ENCODE measurements at places on chromosomes 11 and 22.

DNA sequence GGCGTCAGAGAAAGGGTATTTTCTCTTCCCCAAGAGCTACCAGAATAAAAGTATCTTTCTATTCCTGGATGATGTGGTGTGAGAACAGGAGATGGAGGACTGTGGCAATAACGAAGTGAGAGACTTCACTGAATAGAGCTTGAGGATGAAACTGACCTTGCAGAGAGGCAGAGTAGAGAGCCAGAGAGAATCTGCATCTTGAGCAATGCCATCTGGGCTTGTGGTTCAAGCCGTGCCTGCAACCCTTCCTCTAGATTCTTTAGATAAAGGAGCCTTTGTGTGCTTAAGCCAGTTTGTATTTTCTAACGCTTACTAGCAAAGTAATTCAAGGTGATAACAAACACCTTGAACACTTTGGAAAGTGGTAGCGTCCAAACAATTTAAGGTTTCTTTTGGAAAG is 2.2 kb downstream of the ME3 start:
- DNase-seq, result peak; percentile 42

DNA sequence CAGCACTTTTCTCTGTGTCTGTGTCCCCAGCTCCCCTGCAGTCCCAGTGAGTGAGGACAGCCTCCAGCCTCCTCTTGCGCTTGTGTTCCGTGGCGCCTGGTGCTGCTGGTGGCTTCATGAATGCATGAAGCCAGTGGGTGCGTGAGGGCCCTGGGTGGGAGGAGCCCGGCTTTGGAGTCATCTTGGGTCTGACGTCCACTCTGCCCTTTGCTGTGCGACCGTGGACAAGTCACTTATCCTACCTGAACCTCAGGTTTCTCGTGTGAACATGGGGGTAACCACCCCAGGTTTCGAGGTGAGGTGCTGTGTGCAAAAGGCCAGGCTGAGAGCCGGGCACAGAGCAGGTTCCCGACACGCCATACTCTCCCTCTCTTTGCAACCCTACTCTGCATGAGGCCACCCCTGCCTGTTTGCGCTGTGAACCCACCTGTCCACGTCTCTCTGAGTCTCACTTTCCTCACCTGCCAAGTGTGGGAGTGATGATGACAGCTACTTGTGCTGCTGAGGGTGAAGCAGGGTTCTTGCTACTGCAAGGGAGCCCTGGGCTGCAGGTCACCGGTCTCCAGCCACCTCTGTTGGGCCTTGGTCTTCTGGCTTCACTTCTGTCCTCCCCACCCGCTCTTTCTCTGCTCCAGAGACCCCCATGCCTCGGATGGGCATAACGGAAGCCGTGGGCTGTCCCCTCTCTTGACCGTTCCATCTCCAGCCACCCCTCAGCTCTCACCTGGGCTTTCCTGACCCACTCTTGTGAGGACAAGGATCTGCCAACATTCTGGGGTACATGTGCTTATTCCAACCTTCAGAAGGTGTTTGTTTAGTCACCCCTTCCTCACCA is 537.6 kb downstream of the TBC1D22A start:
- no peak for DNase-seq

DNA sequence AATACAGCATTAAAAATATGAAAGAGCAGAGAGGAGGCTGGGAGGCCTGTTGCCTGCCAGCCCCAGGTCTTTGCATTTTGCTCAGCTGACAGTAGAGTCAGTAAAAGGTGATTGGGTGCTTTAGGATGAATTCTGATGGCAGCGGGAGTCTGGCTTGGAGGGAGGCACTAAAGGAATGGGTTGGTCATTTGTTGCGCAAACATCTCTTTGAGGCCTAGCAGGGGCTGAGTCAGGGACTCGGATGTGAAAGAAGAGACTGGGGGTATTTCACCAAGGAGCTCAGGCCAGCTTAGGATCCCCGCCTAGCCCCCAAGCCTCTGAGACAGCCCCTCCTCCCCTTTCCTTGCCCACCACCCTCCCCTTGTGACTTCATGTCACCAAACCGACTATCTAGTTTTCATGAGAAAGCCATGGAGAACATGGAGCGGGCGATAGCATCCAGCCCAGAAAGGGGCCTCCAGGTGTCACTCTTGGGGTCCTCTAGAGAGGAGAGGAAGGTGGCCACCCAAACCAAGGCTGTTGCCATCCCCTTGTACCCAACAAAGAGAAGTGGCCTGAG is 9.7 kb downstream of the DGKZ start:
- no peak for DNase-seq

DNA sequence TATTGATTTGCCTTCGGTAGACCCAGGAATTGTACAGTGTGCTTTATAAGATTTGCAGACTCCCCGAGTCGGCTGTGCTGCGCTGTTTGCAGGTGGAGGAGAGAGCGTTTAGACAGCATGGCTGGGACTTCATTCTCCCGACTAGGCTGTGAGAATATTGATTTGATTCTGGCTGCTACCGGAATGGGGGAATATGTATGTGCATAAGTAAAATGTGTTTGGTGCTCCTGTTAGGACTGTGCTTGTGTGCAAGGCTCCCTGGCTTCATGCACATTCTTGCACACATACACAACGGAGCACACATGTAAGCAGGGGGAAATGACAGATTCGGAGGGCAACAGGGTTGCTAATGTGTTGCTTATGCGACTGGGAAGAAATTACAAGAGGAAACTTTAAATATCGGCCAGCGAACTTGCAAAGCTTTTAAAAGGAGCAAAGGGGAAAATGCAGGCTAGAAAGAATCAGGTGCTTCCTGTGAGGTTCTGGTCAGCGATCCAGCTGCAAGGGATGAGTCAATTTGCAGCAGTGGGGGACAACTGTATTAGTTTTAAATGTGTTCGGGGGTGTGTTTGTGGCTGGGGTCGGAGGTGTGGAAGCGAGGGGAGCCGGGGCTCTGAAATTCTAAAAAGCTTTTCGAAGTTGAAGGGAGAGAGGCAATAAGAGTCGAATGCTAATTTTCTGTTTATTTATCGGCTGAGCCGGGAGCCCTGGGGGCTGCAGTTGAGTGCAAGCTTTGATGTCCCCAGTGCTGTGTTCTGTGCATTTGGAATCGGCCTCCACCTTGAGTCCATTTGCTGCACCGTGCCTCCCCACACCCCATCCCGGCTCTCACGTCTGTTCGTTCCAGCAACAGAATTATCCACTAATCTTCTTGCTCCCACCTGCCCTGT is 731 bp downstream of the NTM start:
- DNase-seq, result no peak

DNA sequence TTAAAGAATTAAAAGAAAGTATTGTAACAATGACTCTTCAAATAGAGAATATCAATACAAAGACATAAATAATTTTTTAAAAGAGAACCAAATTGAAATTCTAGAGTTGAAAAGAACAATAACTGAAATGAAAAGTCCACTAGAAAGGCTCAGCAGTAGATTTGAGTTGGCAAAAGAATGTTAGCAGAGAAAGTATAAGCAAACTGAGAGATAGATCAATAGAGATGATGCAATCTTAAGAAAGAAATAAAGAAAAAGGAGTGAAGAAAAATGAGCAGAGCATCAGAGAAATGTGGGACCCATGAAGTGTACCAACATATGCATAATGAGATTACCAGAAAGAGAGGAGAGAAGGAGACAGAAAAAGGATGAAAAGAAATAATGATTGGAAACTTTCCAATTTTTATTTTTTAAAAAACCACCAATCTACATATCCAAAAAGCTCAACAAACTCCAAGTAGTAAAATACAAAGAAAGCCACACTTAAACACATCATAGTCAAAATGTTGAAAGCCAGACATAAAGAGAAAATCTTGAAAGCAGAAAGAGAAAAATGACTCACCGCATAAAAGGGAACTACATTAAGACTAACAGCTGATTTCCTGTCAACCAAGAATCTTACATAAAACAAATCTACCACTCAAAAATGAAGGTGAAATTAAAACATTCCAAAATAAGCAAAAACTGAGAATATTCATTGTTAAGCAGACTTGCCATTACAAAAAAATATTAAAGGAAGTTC is 20.9 kb downstream of the NCF4 start:
- DNase-seq, result no peak

- DNase-seq, result no peak
These were observed 184.5 kb upstream of the PITPNB start for GRCh38 chr22:28103596-28103995.

DNA sequence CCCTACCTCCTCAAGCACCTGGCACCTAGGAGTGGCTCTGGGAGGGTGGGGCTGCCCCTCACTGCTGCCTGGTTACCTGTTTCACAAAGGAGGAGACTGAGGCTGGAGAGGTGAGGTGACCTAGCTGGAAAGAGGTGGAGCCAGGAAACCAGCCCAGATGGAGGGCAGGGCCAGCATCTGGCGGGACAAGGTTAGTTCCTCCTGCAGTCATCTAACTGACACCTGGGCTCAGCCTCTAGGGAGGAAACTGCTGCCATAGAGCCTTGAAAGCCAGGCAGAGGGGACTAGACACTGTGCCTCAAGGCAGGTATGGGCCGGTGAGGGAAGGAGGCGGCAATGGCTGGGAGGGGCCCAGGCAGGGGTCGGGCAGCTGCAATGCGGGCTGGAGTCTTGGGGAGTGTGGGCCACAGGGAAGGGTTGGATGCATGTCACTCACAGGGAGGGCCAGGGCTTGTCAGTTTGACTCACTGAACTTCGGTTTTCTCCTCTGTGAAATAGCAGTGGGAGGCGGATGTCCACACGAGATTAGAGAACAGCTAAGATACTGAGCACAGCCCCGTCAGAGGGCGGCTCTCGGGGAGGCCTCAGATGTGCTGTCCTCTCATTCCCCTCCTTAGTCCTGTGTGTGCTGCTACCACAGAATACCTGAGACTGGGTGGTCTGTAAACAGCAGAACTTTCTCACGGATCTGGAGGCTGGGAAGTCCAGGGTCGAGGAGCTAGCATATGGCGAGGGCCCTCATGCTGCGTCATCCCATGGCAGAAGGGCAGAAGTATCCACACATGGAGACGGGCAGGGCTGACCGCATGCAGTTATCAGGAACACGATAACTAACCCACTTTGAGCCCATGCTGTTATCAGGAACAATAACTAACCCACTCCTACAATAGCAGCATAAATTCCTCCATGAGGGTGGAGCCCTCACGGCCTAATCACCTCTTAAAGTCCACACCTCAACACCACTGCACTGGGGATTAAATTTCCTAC is 16.1 kb downstream of the MGAT3 start:
- no peak for DNase-seq

- no peak for DNase-seq
These were observed 173.3 kb upstream of the SYT13 start for GRCh38 chr11:45459491-45459890.

DNA sequence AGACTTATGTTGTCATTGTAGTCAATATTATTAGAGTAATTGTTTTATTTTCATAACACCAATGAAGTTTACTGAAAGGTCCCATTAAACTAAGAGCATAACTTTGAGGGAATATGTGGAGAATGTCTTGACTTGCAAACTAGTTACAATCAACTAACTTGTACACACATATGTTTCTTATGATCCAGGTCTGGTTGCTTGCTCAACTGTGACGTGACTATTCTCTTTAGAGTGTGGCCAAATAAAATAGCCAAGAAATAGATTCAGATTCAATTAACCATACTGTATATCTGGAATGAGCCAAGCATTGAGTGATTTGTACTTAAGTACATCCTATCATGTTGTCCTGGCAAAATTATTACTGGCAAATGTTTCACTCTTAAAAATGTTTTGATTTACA is 101.7 kb downstream of the METTL15 start:
- no peak for DNase-seq

DNA sequence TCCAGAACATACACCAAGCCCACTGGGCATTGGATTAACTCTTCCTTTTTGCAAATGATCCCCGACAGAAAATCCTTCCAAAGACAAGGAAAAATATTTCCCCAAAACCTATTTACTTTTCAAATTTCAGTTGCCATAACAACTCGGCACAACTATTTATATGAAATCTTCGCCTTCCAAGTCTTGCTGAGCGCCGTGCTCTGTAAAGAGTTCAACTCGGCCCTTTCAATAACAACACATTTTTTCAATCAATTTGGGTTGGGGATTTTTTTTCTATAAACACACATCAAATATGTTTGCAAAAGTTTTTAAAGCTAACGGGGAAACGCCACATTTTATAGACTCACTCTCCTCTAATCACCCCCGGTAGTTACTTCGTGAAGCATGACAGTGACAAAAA is 333.8 kb downstream of the MN1 start:
- DNase-seq, result no peak

GRCh38 chr11:75270896-75271418 is 30.4 kb downstream of the TPBGL start:
- peak; percentile 63 for DNase-seq

DNA sequence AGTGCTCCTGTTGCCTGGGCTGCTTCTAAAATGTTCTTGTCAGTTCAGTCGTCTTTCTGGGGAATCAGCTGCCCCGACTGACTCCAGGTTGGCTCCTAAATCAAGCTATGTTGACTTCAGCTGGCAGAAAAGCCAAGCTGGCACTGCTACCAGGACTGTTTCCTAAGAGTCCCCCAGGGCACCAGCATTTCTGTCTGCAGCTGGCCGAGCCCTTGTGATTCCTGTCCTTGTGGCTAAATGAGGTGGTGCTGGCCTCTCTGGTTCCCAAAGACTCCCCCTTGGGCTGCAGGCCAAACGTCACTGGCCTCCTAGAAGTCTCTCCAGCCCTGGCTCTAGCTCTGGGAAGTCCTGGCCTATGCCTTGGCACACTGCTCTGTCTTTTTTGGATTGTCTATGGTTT is 31.1 kb downstream of the GRAMD1B start:
- DNase-seq, result no peak

DNA sequence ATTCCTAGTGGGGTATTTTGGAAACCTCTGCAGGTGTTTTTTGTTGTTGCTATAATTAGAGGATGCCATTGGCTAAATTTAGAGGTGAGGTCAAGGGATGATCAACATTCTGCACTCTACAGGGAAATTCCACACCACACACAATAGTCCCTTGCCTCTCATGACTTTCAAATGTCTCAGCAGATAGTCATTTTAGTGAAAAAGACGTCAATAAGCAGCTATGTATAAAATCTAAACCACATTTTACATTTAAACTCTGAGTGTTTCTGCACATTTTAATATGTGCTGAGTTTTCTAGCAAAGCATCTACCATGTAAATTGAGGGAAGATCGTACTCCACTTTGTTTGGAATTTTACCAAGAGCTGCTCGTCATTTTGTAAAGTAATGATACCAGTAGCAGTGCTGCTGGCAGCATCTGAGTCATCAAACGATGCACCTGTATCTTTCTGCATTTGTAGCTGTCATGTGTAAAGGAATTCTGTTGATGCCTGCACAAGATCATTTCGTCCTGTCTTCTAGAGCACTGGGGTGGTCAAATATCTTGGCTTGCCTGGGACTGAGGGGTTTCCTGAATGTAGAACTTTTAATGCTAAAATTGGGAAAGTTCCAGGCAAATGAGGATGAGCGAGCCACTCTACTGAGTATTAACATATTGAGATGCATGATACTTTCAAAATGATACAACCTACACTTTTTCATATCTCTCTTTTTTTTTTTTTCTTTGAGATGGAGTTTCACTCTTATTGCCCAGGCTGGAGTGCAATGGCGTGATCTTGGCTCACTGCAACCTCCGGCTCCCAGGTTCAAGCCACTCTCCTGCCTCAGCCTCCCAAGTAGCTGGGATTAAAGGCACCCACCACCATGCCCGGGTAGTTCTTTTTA is 414.5 kb upstream of the SYN3 start:
- DNase-seq, result no peak

DNA sequence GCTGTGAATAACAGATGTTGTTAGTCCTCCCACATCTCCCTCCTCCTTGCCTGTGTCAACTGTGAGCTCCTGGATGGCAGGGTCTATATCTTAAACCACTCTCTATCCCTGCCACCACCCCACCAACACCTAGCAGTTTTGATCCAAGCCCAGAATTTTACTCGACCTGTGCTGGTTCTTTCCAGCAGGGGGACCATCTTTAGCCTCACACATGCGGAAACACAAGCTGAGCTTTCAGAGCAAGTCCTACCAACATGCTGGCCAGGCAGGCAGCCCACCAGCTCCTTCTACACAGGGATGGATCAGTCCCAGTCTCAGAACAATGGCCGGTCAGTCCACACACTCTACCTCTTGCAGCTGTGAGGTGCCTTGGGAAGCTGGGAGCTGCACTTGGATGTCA is 231.5 kb downstream of the NXPE2 start:
- DNase-seq, result no peak
